ENCODE measurements at places on chromosomes 3 and 15.

DNA sequence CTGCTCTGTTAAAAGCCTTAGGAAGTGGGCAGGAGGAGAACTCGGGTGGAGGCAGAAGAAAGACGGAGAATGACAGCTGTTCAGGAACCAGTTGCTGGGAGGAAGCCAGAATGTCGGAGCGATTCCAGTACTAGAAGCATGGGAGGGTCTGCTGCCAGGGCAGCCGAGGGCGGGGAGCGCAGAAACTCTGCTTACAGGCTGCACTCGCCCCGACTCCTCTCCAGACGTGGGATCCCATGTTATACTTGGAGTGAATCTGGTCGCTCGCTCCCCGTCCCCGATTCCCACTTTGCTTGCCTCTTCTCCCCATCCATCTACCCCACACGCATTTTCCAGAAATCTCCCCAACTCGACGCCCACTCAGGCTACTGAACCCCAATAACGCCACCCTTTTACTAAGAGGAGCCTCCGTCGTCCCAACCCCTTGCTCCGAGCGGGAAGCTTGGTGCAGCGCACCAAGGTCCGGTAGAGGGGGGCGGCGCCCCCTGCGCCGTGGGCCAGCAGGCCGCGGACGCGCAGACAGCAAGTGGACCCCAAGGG lies 665 bp downstream of the GATM start:
- no peak for DNase-seq

DNA sequence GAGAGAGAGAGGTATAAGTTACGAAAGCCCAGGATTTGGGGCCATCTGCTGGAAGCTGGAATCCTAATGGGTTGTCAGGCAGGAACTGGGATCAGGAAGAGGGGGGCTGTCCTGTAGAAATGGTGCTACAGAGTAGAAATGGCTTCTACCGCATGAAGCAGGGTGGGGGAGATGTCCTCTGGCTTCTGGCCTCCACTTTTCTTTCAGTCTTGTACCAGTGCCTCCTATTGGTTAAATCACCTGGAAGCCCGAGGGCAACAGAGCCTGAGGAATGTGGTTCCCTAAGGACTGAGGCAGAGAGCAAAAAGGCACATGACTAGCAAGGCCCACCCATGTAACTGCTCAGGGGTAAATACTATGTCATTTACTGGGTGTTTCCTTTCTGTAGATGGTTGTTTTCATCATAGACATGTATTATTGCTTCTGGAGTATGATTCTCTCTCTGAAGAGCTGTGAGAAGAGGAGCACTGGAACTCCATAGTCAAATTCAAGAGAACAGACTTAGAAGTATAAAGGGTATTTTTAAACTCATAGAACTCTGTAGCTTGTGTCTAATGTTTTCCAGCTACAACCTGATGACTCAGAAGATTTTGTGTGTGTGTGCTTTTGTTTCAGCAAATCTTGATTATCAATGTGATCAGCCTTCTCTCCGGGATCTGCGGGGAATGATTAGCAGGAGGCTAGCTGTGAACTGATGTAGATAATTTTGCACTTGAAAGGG lies 20.2 kb upstream of the MITF start:
- DNase-seq, result no peak

- no peak for DNase-seq
Measured at GRCh38 chr15:81209635-81210034, 13.0 kb downstream of the IL16 start.

- no peak for DNase-seq
Measured at GRCh38 chr15:80989081-80989517, 520 bp downstream of the MESD start.

GRCh38 chr3:38957296-38957695 lies 94.4 kb downstream of the SCN11A start:
- DNase-seq, result no peak

- DNase-seq, result no peak
Measured at GRCh38 chr15:88303395-88303794, 46.9 kb upstream of the NTRK3 start.

- no peak for DNase-seq
Measured at GRCh38 chr3:123511726-123512125, 62.8 kb upstream of the ADCY5 start.

- no peak for DNase-seq
Measured at GRCh38 chr3:173913974-173914421, 516.5 kb downstream of the NLGN1 start.

- DNase-seq, result no peak
Measured at GRCh38 chr3:34421762-34422161, 623.3 kb downstream of the PDCD6IP start.

DNA sequence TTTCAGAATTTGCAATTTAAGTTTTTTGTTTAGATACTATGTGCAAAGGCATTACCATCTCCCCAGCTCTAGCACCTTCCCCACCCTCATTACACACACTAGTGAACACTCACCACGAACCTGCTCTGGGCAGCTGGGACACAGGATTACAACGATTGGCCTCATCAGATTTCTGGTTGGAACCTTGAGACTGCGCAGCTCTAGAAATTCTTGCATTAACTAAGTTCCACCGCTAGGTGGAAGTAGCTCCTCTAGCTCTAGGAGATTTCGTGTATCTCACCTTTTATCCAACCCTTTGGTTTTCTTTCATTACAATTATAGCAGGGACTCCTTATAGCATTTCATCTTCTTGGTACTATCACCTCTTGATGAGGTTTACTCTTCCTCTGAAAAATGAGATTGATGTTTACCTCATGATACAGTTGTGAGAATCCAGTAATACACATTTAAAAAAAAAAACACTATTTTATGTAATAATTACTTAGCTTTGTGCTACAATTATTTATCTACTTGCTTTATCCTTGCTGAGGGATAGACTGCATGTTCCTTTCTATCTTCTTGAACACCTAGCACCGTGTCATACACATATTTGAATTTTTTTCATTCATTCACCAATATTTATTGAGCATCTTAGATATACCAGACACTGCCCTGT lies 28.7 kb upstream of the PLOD2 start:
- peak; percentile 47 for DNase-seq

GRCh38 chr3:141710888-141711616 lies 27.0 kb upstream of the RNF7 start:
- DNase-seq, result peak; percentile 93

GRCh38 chr3:177646749-177647148 lies 449.5 kb upstream of the TBL1XR1 start:
- DNase-seq, result no peak

DNA sequence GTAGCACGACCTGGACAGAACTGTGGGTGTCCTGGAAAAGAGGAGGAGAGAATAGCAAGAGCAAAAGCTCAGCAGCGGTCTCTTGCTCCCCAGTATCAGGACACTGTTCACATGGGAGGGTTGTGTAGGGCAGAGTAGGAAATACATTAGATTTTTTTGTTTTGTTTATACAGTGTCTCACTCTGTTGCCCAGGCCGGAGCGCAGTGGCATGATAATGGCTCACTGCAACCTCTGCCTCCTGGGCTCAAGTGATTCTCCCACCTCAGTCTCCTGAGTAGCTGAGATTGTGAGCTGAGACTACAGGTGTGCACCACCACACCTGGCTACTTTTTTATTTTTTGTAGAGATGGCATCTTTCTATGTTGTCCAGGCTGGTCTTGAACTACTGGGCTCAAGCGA lies 53.3 kb downstream of the FNDC3B start:
- no peak for DNase-seq

- no peak for DNase-seq
Measured at GRCh38 chr15:41039121-41039520, 77.0 kb downstream of the INO80 start.

DNA sequence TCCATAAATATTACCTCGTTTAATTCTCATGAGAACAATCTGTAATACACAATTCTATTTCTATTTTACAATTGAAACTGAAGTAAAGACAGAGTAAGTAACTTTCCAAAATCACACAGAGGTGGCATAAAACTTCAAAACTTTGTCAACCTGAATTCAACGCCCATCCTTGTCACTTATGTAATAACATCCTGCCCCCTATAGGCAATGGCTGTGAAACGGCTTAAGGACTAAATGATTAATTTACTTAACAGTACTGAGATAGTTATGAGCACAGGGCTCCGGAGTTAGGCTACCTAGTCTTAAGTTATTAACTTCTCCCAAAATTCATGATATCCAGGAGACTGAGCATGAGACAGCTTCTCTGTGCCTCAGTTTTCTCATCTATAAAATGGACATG lies 293.1 kb upstream of the CHRM5 start:
- DNase-seq, result peak; percentile 19

DNA sequence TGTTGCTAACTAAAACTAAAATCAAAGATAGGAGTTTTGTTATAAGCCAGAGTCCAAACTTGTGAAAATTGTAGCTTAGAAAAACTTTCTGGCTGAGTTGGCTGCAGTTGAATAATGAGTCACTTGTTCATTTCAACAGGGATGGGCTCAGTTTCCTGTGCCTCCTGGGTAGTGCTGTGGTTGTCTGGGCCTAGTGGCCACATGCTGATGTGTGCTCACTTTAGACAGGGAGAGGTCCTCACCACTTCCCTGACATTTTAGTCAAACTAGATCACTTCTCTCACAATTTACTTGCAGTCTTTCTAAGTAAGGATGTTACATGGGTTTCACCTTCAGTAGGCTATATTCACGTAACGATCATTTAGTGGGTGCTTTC lies 6.3 kb upstream of the UBE2Q2 start:
- peak; percentile 88 for DNase-seq

GRCh38 chr3:132605374-132605792 lies 8.3 kb downstream of the ACKR4 start:
- DNase-seq, result no peak

GRCh38 chr3:185205865-185206264 lies 48.0 kb downstream of the EHHADH start:
- DNase-seq, result no peak

GRCh38 chr3:190566043-190566933 lies 52.4 kb downstream of the IL1RAP start:
- DNase-seq, result peak; percentile 99

DNA sequence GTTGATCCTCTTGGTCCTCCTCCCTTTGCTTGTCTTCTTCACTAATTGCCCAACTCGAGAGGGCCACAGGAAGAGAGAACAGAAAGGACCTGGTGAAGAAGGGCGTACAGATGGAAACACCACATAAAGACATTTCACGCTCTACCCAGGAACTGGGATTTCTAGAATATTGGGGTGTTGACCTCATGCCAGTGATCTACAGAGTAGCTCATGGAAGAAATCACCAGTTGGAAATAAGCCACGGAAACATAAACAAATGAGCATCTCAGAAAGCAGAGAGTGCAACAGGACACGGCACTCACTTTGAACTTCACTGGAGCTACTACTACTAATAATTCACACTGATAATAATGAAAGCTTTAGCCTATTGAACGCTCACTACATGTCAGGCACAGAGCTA lies 84.6 kb upstream of the ARHGEF3 start:
- DNase-seq, result no peak

DNA sequence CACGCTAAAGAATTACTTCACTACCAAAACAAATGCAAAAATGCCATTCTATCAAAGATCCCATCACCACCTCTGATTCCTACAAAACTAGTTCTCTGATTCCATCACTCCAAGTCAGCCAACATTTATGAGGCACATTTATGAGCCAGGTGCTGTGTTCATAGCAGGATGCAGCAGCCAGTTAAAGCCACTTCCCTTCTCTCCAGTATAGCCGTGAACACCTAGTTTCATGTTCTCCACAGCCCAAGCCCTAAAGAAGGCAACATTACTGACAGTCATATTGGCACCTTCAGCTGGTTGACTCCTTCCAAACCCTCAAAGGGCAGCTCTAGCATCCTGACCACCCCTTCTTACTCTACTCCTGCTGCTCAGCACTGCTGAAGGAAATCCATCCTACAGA lies 36.4 kb downstream of the RYK start:
- DNase-seq, result no peak

DNA sequence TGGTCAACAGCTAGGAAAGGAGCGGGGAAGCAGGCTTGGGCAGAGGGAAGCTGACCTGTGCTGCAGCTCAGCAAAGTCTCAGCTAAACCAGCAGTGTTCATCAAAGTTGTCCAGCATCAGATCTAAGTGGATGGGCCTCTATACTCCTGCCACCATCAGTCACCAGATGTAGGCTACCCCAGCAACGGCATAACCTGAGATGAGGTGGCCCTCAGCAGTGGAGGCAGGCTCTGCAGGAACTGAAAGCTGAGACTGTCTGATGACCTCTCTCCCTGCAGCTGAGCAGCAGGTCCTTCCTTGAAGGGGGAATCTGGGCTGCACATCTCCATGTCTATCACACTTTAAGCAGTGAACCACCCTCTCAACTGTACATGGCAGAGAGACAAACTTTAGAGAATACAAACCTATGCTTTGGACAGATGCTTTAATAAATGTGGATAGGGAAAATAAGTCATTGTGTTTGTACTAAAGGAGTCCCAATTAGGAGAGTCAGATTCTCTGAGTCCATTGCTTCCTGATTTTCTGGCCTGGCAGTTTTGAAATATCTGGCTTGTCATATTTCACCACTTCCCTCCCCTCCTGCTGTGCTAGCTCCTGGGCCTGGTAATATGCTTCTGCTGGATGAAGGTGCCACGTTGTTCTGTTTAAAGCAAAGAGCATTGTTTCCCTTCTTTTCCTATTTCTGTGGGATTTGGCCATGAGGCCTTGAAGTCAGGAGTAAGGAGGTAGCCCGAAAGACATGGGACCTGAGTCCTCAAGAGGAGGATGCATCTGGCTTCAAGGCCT lies 11.1 kb upstream of the PSTPIP1 start:
- no peak for DNase-seq
